ENCODE measurements at places on chromosomes 12 and 14.

DNA sequence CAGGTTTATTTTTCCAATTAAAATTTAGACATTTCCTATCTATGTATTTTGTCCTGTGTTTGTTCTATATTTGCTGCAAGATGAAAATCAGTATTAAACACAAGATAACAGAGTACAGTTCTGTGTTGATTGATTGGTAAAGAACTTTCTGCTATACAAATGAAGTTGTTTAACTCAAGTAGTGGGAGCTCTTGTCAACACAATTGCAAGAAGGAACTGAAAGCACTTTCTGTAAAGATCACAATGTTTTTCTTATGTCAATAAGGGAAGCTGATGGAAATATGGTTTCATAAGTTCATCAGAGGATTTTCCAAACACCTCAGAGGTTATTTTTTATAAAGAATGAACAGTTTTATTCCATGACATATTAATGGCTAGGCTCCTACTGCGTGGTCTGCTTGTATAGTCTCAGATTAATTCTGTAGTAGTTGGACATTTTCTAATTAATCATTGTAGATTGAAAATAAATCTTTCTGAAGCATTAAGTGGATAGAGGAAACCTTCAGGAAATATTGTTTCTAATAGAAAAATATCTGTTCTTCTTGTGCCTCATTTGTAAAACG lies 379.5 kb downstream of the LRFN5 start:
- DNase-seq = no peak

DNA sequence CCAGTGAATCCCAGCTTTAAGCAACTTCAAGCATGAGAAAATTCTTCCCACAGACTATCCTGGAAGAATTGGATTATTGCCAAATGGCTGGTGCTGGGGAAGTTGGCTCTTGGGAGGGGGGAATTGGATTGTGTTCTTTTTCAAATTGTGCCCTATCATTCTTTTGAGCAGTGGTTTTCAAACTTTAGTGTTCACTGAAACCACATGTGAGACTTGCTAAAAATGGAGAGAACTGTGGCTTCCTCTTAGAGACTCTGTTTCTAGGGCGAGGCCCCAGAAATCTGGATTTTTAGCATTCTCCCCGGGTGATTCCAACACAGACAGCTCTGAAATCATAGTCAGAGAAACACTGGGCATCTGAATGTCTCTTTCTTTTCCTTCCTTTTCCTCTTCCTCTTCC lies 14.3 kb upstream of the OTUB2 start:
- no peak for DNase-seq

DNA sequence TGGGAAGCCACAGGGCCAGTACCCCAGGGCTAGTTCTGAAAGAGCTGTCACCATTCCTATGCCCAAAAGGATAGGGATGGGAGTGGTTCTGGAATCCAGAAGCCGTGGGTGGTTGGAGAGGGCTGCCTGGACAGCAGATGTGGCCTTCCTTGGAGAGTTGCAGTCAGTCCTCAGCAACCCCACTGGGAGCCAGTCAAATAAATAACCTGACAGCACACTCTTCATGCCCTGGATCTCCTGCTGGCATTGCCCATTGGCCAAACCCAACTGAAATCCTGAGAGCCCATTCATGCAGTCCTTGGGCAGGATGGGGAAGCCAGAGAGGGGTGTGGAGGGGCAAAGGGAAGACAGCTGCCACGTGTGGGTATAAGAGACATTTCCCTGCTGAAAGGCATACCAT lies 128.2 kb downstream of the PTPN11 start:
- DNase-seq = no peak

DNA sequence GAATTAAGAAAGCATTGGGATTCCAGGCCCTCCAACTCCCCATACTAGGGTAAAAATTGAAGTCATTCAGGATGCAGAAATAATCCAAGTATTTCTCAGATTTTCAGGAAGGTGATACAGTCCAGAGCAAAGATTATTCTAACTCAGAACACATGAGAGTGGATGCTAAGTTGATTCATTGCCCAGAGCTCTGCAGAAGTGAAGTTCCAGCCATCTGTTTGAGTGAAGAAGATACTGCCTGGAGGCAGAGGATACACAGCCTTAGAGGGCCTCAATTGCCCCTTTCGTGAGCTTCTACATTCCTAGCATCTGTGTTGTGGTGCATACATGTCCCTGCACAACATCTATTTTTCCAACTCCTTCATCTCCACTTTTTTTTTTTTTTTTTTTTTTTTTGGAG lies 36.9 kb upstream of the SMUG1 start:
- DNase-seq = no peak

- DNase-seq = no peak
Measured at GRCh38 chr12:32284561-32284960, 114.8 kb upstream of the FGD4 start.

- DNase-seq = no peak
Measured at GRCh38 chr12:25263594-25263993, 12.9 kb upstream of the KRAS start.

GRCh38 chr12:83199069-83199468 lies 512.4 kb downstream of the TMTC2 start:
- DNase-seq = no peak

DNA sequence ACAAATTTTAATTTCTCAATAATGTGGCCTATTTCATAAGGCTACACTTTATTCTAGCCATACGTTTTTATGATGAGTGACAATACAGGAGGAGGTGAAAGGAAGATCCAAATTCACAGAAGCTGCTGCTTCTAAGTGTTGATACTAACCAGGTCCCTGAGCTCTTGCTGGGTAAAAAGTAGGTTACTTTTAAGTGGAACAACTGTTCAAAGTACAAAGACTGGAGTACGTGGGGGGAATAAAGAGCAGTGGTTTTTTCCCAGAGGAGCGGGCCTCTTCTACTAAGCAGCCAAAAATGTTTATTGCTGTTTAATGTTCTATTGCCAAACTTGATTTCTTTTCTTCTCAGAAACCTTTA lies 301.8 kb downstream of the AEBP2 start:
- DNase-seq = no peak

GRCh38 chr12:27206801-27207502 lies 37.1 kb upstream of the STK38L start:
- DNase-seq = no peak

GRCh38 chr12:116161588-116161987 lies 115.9 kb downstream of the MED13L start:
- DNase-seq = no peak

DNA sequence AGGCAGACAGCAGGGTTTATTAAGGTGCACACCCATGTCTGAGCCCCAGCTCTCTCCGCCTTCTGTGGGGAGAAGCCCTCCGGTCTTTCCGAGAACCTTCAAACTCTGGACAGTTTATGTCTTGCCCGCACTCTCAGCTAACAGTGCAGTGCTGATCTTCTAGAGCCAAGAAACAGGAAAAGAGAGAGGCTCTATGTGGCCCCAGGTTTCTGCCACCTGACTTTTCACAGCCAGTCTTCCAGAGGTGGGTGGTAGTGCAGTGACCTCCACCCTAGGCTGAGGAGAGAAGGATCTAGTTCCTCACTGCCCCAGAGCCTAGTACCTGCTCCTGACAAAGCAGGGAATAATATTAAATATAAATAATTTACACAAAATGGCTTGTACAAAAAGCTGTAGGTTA lies 4.0 kb upstream of the SLC22A17 start:
- DNase-seq = no peak

GRCh38 chr14:99124482-99125105 lies 147.4 kb downstream of the BCL11B start:
- peak; percentile 17 for DNase-seq

- no peak for DNase-seq
Measured at GRCh38 chr14:81927070-81927469, 393.4 kb upstream of the SEL1L start.

- no peak for DNase-seq
Measured at GRCh38 chr14:68669111-68669511, 123.8 kb downstream of the ZFP36L1 start.

- DNase-seq = peak; percentile 14
Measured at GRCh38 chr12:84131076-84131475, 781.5 kb downstream of the SLC6A15 start.

DNA sequence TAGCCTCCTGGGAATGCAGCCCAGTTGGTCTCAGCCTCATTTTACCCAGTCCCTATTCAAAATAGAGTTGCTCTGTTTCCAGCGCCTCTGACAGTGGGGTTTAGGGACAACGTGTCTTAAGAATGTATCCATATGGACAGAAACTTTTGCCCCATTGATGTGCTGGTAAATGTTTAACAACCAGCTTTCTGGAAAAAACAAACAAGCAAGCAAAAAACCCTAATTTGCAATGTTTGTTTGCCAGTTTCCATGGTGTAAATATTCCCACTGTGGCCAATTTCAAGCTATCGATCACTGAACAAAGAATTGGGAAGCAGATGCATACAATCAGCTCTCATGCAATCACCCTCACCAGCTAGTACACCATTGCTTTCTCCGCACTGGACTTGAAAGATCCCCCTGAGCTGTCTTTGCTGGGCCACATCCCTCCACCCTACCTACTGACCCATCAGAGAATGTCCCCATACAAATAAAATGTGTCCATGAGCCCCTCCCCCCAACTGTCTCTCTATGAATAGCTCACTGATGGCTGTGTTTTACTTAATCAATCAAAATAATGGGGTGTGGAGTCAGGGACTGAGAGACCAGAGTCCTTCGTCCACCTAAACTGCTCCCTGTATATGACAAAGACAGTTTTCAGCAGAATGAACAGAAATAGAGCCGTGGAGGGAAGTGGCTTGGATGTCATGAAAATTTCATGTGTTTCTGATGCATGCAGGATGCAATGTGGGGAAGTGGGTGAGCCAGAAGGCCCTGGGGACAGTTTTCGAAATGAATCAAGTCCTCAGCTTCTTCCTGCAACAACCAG lies 40.8 kb downstream of the CCDC60 start:
- no peak for DNase-seq

- no peak for DNase-seq
Measured at GRCh38 chr12:94930216-94930654, 73.3 kb downstream of the NDUFA12 start.

GRCh38 chr14:59204305-59204704 lies 15.8 kb downstream of the DAAM1 start:
- no peak for DNase-seq

GRCh38 chr12:82817368-82817767 lies 130.7 kb downstream of the TMTC2 start:
- no peak for DNase-seq

DNA sequence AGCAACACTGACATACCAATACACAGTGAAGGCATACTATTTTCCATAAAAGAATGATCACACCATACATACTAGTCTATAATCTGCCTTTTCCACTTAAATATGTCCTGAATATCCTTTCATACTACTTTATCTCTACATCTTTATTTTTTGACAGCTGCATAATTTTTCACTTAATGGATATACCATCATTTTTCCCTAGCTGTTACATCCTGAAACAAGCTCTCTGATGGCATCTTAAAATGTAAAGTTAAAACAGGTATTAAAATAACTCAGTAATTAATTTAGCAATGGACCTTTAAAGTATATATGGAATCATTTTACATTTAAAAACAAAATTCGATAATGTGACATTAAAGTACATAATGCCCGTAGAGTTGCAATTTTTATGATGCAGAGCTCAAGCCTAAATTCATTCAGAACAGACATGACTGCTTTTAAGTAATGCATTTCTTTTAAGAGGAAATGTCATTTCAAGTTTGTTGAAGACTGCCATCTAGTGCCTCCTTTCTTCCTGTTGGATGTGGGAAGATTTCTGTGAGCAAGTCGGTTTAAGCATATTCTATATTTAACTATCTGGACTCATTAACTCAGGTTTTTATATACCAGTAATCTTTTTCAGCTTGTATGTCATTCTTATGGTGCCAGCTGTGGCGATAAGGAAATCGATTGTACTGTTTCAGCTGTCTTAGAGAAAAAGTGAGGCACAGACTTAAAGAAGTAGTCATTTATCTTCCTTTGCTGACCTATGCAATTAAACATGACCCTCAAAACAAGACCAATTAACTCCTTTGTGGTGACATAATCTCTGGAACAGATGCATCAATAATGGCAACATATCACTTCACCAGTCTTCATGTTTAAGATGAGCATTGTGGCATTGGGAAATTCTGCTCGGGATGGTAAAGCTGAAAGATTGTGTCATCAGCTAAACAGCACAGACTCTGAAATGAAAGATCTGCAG lies 20.3 kb downstream of the PRICKLE1 start:
- DNase-seq = peak; percentile 75

DNA sequence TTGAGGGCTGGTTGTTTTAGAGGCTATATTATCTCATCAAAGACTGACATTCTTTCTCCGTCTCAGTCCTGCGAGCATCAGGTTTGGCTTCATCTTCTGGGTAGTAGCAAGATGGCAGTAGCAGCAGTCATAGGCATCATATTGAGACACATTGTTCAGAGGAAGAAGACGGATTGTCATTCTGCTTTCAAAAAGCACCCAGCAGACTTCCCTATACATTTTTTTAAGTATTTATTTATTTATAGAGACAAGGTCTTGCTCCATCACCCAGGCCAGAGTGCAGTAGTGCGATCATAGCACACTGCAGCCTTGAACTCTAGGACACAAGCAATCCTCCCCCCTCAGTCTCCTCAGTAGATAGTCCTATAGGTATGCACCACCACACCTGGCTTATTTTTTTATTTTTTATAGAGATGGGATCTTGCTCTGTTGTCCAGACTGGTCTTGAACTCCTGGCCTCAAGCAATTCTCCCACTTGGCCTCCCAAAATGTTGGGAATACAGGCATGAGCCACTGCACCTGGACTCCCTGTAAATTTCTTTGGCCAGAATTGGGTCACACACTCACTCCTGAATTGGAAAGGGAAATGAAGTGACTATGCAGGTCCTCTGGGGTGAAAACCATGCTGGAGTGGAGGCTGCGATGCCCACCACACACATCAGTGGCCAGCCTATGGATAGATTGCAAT lies 125.4 kb downstream of the SLC38A6 start:
- no peak for DNase-seq

- DNase-seq = no peak
Measured at GRCh38 chr14:104509673-104510072, 69.9 kb upstream of the C14orf180 start.

DNA sequence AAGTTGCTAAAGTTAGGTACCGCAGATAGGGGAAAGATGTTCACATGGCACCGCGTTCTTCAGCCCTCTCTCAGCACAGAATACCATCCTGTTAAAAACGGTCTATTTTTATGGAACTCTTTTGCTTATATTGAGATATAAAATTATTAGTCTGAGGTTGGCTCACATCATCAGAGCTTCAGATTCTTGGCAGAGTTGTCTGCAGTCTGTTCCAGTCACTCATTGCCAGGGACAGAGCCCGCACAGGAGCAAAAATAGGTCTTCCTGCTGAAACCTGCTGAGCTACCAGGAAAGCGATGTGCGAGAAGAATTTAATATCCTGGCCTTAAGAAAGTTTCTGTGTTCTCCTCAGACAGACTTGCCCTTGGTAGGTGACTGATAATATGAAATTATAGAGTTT lies 249.8 kb downstream of the VRK1 start:
- no peak for DNase-seq
